Activated CD8-positive, alpha-beta memory T cell treated with anti-CD3 and anti-CD28 coated beads for 1 hour (primary cell): ENCODE measurements at places on chromosomes 2 and 18.

DNA sequence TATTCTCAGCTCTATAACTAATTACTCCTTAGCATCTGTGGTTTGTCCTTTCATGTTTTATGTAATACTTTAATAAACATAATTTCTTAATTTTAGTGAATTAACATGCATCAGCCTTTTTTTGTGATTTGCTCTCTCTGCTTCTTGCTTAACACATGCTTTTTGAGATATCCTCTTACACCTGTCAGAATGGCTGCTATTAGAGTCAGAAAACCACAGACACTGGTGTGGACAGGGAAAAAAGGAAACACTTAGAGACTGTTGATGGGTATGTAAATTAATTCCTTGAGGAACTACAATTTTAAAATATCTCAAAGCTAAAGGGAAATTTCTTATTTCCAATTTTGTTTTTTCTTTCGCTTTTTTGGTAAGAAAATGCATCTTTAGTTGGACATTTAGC lies 549.0 kb downstream of the ZNF804A start:
- DNase-seq = no peak

DNA sequence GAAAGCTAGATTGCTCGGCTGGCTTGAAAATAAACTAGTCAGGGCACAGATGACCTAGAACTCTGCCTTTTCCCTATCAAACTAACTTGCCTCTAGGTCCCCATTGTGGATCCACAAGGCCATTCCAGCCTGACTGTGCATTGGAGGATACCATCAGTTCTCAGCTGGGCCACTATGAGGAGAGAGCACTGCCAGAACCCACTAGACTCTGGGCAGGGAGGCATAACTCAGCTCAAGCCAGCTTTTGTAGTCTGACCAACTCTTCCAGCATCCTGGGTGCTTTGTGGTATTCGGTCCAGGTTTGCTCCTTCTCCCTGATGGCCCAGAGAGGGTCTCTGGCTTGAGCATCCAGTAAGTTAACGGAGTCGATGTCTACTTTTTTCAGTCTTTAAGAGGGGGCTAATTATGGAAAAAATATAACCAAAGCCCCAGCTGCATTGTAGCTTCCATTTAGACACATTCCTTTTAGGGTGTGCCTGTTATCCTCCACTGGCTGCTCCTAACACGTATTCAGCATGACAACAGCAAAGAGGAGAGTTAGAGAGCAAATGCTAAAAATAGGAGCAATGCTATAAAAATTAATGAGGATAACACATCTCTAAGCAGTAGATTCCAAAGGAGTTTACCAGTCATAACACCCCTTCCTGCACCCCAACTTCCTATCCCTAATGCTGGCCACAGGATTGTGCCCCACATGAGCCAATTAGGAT lies 15.2 kb downstream of the GKN2 start:
- no peak for DNase-seq

DNA sequence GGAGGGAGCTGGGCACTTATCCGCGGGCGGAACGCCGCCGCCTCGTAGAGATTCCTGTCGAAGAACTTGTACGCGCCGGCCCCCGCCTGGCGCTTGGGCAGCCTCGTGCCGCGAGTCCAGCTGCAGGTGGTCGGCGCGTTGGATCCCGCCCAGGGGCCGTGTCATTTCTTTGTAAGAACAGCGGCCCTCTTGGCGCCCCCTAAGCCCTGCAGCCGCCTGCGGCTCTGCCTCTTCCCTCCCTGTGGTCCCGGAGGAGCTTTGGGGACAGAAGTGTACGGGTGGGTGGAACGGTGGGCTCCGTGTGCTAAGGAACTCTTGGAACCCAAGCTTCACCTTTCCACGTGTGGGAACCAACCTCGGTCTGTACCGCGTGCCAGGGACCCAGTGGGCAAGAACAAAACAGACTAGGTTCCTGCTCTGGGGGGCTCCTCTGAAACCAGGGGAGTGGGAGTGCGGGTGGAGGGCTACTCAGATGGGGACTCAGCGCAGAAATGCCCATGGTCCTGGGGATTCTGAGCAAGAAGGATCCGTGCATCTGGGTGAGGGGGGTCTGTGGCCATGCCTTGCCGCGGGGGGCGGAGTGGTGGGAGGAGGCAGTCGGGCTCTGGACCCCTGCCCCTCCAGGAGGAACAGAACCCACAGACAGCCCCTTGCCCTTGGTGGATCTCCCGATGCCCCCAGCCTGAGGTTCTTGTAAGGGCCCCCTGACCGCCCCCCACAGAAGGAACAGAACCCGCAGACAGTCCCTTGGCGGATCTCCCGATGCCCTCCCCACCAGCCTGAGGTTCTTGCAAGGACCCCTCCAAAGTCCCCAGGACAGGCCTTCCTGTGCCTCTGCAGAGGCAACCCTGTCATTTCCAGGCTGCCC lies 1.5 kb downstream of the GPC1 start:
- DNase-seq = no peak

GRCh38 chr18:78980777-78981380 lies 1.3 kb downstream of the SALL3 start:
- no peak for DNase-seq

DNA sequence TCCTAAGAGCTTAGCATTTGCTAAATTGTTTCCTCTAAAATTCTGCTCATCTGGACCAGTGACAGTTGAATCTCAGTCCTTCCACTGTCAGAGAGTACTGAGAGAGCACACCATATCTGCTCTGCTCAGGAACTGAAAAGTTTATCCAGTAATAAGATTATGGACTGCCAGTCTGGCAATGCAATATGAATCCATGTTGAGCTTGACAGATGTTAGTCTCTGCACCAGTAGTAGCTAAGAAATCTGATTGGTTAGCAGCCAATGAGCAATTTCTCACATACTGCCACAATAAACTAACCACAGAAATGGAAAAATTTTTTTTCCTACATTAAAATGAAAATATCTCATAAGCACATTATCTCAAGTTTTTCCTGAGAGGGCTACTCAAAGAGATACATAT lies 2.3 kb downstream of the PRKD3 start:
- no peak for DNase-seq

DNA sequence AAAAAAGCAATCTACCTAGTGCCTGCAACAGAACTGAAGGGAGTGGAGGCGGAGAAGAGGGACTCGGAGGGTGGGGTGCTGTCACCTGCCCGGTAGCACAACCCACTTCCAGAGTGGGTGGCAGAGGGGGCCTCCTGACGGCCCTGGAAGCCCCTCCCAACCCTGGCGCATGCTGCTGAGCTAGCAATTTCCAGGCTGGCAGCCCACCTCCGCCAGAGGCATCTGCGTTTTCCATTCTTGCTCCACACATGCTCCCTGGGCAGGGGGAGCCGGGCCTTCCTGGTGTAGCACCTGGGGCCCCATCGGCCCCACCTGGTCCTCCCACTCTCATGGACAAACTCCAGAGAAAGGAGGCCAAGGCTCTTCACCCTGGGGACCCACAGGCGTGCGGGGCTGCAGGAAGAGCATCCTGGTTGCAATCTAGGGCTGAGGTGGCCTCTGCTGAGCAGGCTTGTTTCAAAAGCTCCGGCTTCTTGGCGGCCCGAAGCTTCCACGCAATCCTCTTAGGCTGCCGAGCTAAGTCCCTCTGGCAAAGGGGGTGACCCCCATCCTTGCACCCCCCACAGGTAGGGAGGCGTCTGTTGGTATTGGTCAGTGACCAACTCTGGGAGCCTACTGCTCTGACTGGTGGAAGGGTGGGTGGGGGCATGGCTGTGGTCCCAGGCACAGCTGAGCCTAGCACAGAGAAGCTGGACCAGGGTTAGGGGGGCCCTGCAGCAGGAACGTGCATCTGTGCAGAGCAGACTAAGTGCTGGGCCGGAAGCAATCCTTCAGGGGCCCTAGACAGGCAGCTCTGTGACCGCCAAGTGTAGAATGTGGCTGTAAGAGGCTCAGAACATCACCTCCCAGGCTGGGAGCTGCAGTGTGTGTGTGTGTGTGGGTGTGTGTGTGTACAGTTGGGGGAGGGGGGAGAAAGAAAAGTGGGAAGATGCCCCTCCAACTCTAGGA lies 2.6 kb downstream of the HS6ST1 start:
- no peak for DNase-seq

- DNase-seq = no peak
These were observed 108.4 kb upstream of the SNTG2 start for GRCh38 chr2:842151-842803.

DNA sequence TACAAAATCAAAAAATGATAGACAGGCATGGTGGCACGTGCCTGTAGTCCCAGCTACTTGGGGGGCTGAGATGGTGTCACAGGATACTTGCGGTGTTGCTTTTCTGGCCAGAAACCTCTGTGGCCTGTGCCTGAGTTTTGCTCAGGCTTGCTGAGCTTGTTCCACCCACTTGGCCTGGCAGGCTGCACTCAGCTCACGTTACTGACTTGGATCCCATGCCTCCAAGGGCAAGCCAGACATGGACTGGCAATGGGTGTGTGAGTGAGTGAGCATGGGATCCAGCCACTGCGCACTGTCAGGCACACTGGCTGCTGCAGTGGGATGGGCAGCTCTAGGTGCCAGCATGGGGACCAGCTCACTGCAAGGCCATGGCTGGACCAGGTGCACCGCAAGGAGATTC lies 67.9 kb downstream of the NCAPH start:
- no peak for DNase-seq
